ENCODE measurements at places on chromosomes 7 and 10.

GRCh38 chr7:33044401-33044718 is 18.2 kb downstream of the NT5C3A start:
- no peak for DNase-seq

DNA sequence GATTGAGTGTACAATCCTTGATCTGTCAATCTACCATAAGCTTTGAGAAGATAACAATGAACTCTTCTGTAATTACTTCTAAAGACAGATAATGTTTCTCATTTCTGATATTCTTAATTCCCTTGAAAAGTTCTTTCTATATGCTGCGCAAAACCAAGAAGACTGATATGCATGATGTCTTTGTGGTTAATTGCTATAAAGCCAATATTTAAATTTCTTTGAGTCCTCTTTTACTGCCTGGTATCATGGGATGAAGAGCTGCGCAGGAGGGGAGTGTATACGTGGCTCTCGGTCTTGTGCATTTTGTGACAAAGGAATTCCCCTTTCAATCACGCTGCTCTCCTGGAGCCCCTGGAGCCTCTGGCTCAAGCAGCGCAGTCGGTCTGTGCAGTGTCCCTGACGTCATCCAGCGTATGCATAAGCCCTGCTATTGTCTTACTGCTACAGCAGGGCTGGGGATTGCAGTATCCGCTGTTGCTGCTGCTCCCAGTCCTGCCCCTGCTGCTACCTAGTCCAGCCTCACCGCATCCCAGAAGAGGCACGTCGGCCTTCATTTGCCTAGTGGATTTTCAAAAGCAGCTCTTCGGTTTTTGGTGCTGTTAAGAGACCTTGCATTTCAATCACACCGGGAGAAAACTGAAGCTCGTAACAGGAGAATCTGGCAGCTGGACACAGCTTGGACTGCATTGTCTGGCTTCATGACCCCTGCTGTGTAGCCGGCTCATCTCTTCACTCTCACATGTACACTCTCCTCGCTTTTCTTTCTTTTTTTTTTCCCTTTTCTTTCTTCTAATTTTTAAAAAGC is 66.7 kb downstream of the ST7 start:
- DNase-seq: no peak

- no peak for DNase-seq
These were observed 69.2 kb downstream of the UNCX start for GRCh38 chr7:1301882-1302251.

DNA sequence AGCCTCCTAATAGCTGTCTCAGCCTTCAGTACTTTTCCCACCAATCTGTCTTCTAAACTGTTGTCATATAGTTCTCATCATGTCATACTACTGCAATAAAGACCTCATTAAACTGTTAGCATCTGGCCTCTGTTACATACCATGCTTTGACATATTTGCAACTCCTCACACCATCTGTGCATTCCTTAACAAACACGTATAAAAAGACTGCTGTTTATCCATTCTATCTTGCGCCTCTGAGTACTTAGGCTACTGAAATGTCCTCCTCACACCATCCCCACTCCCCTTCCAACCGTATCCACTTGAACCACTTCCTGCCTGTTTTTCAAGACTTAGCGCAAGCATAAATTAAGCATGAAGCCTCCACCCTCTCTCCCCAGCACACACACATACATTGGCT is 41.6 kb downstream of the SLC16A9 start:
- DNase-seq: no peak

GRCh38 chr7:157718303-157719007 is 381.7 kb downstream of the DNAJB6 start:
- DNase-seq: no peak

DNA sequence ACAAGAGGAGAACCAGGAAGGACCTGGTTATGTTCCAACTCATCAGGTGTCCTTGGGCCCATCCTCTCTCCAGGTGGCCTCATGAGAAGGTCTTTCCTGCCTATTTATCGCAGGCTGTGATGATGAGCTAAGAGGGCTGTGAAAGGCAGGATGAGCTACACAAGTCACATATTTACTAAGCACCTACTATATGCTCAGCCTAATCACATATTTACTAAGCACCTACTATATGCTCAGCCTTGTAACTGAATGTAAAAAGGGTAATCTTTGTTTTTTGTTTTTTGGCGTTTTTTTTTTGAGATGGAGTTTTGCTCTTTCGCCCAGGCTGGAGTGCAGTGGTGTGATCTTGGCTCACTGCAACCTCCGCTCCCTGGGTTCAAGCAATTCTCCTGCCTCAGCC is 44.2 kb upstream of the NPFFR1 start:
- DNase-seq: no peak

DNA sequence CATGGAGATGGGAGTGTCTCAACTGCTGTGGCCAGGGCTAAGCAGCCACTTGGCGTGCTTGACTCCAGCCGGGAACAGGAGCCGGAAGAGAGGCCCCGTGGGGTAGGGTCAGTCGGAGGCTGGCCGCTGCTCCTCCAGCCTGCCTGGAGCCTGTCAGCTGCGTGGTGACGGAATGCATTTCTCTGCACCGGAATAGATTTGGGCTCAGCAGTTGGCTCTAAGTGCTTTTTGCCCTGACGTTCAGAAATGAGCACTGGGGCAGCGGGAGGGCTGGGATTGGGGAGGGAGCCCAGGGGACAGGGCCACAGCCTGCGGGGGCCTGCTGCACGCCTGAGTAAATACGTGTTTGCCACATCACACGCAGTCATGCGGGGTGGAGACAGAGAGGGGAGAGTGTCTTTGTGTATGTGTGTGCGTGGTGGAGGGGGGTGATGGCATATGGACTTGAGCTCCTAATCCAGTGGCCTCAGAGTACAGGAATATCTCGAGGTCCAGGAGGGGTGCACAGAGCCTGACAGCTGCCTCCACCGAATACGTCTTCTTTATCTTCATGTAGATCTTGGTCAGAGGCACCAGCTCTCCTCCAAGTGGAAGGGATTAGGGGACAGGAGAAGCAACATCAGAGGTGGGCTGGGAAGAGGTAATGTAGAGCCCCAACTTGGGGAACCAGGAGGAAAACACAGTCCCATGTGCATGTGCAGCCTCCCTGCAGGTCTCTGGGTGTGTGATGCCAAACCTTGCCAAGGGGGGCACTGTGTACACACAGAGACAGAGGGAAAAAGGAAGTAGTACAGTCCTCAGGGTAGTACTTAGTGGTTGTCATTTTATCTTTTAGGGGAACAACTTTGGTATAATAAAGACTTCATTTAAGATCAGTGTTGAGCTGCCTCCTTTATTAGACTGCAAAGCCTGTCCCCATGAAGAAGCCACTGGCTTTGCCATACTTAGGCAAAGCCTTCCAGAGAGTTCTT is 151.4 kb downstream of the CDH23 start:
- peak; percentile 39 for DNase-seq

- no peak for DNase-seq
These were observed 23.5 kb upstream of the PANK1 start for GRCh38 chr10:89668386-89669071.

GRCh38 chr7:41700044-41700471 is 2.8 kb downstream of the INHBA start:
- DNase-seq: no peak

DNA sequence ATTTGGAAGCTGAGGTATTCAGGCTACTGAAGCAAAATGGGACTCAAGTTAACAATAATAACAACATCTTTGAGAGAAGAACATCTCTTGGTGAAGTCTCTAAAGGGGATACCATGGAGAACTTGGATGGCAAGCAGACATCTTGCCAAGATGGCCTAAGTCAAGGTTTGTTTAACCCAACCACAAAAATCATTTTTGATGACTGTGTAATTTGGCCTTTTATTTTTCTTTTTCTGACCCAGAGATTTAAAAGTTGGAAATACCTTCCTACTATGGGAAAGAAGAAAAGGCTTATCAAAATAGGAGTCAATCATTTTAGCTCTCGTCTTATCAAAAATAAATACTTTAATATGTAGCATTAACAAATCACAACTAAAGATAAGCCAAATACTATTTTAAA is 72.4 kb downstream of the PON1 start:
- DNase-seq: no peak

- no peak for DNase-seq
These were observed 29.3 kb upstream of the TTYH3 start for GRCh38 chr7:2602406-2603043.

DNA sequence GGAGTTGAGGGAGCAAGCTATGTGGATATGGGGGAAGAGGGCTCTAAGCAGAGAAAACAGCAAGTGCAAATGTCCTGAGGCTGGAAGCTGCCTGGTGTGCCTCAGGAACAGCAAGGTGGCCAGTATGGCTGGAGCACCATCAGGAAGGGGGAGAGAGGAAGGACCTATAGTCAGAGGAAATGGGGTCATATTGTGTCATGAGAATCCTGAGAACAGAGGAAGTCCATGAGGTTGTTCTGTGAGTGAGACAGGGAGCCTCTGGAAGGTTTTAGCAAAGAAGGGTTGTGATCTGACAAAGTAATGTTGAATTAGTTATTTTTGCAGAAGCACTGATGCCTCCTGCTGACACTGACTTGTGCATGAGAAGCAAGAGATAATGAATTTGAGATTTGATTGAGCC is 204.3 kb downstream of the PTEN start:
- DNase-seq: no peak

Measured in GM12865 (cell line).